ENCODE measurements at places on chromosomes 1 and 21.

- no peak for DNase-seq
Observed at GRCh38 chr1:148264374-148265276, 112.5 kb upstream of the NBPF11 start.

DNA sequence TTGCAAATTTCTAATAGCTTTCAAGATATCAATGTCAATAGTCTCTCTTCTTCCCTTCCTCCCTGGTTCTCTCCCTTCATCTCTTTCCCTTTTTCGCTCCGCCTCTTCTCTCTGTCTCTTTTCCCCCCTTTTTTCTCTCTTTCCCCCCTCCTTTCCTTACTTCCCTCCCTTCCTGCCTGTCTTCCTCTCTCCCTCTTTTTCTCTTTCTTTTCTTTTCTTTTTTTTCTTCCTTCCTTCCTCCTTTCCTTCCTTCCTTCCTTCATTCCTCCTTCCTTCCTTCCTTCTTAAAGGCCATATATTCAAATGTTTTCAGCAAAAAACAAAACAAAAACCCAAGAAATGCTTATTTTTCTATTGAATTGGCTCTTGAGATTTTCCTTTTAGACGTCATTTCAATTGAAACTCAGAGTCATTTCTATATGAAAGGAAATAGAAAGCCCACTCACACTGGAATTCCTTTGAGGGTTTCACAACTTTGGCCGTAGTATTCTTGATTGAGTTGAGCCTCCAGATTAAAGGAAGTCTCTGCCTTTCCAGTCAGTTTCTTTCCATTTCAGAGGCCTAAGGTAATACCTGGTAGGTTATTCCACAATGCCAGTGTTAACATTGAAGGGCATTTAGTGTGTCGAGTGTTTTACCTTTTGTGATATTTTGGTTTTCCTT, 551.5 kb downstream of the LMO4 start:
- no peak for DNase-seq

DNA sequence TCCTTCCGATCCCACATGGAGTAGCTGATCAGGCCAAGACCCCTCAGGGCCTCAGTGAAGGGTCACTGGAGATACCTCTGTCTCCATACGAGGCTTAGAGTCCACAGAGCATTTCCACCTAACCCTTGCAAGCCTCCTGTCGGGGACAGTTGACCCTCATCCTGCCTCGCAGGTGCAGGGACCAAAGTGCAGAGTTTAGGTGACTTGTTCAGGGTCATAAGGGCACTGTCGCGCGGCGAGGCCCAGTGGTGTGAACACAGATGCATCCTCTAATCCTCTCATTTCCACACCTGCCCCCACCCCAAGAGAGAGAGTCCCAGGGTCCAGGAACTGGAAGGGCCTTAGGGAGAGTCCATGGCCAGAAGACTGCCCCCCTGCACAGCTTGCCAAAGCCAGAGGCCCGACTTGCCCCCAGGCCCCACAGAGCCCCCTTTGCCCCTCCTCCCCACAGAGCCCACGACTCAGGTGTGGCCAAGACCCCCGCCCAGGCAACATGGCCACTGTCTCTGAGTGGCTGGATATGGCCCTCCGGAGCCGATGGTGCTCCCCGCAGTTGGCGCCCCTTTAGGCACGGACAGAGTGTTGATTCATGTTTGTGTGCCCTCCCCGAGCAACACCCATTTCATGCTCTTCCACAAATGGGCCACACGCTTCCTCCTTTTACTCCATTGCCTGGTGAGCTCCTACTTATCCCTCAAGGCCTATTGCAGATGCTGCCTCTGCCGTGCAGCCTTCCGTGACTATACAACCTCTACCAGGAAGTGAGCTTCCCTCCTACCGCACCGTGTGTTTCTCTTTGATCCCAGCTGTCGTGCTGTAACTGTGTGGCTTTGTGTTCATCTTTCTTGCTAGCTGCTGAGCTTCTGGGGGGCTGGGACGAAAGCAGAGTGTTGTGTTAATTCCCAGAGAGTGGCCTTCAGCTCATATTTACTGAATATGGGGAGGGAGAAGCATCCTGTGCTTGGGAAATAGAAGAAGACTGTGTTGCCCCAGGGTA, 1.7 kb downstream of the TRPM2 start:
- DNase-seq: no peak

- DNase-seq: peak; percentile 41
Observed at GRCh38 chr21:40841524-40842196, 5.3 kb downstream of the DSCAM start.
